Adrenal gland (tissue), 19 donors: ENCODE measurements at places on chromosomes 13 and 19. TPM values are rescaled to one million over a fixed set of nuclear protein-coding genes. Genes with fewer than 3 reads are reported as not detected.

DNA sequence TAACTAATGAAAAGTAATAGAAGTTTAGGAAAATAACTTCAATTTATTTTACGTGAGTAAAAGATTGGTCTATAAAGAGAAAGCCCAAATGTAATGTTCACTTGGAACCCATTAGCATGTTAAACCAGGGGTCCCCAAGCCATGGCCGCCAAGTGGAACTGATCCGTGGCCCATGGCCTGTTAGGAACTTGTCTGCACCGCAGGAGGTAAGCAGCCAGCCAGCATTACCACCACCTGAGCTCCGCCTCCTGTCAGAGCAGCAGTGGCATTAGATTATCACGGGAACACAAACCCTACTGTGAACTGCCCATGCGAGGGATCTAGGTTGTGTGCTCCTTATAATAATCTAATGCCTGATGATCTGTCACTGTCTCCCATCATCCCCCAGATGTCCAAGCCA is 818.7 kb upstream of the GPC6 start:
- no peaks in the 10 kb centered on the region for H3K27me3 ChIP-seq
- no peaks in the 10 kb centered on the region for H3K36me3 ChIP-seq
- H3K4me3 ChIP-seq: no peak overlapping the region
- no peak for DNase-seq

Gene ZNF527
- 3.0 TPM for polyA plus RNA-seq

DNA sequence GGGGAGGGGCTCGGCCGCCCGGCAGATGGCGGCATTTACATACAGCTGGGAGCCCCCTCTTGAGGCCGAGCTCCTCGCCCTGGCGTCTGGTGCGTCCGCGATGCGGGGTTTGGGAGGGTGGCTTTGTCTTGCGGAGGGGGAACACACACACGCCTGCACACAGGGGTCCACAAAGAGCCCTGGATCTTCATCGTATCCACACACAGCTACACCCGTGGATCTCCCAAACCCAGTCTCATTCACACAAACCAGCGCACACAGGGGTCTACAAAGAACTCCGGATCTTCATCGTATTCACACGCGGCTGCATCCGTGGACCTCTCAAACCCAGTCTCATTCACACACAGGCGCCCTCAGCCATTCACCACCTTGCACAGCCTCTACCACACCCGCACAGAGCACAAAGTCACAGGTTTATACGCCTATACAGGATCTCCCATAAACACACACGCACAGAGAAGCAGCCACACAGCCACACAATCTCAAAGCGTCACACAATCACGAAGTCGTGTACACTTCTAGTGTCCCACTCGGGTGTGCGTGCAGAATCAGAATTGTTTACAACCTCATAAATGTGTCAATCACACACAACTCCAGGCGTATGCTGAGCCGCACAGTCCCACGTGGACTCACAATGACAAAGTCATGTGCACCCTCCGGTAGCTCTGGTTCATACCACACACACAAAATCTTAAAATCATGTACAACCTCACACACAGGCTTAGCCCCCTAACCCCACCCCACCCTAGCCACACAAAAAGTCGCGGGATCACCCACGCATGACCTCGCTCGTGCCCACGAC is 550 bp upstream of the DLL3 start:
- H3K4me3 ChIP-seq: no peak overlapping the region
- H3K4me1 ChIP-seq: peaks cover 16% of the 10 kb centered on the region
- peaks cover 28% of the 10 kb centered on the region for H3K27me3 ChIP-seq
- H3K27ac ChIP-seq: no peak overlapping the region
- no peak for DNase-seq
- no peaks in the 10 kb centered on the region for H3K36me3 ChIP-seq

Gene PRR20A
- not detected for polyA plus RNA-seq

GRCh38 chr19:46381756-46382345 is 31.5 kb downstream of the CCDC8 start:
- H3K27me3 ChIP-seq: no peaks in the 10 kb centered on the region
- peaks cover 81% of the 10 kb centered on the region for H3K36me3 ChIP-seq
- H3K27ac ChIP-seq: no peak overlapping the region
- H3K4me3 ChIP-seq: no peak overlapping the region
- H3K4me1 ChIP-seq: peaks cover 40% of the 10 kb centered on the region

DNA sequence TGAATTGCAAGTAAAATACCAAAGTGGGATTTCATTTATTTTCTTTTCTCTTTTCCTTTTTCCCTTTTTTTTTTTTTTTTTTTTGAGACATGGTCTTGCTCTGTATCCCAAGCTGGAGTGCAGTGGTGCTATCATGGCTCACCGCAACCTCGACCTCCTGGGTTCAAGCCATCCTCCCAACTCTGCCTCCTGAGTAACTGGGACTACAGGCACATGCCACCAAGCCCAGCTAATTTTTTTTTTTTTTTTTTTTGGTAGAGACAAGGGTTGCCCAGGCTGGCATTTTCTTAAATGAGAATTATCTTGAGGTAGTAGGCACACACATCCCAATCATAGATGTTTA is 68.5 kb upstream of the GPR183 start:
- no peaks in the 10 kb centered on the region for H3K36me3 ChIP-seq
- H3K4me1 ChIP-seq: peaks cover 7% of the 10 kb centered on the region
- H3K4me3 ChIP-seq: no peak overlapping the region
- no peaks in the 10 kb centered on the region for H3K27me3 ChIP-seq

- DNase-seq: no peak
- peak overlapping the region; percentile 94 for H3K27ac ChIP-seq
- H3K27me3 ChIP-seq: no peaks in the 10 kb centered on the region
- H3K36me3 ChIP-seq: no peaks in the 10 kb centered on the region
Observed at GRCh38 chr19:55644191-55644833, 863 bp downstream of the ZNF581 start.

DNA sequence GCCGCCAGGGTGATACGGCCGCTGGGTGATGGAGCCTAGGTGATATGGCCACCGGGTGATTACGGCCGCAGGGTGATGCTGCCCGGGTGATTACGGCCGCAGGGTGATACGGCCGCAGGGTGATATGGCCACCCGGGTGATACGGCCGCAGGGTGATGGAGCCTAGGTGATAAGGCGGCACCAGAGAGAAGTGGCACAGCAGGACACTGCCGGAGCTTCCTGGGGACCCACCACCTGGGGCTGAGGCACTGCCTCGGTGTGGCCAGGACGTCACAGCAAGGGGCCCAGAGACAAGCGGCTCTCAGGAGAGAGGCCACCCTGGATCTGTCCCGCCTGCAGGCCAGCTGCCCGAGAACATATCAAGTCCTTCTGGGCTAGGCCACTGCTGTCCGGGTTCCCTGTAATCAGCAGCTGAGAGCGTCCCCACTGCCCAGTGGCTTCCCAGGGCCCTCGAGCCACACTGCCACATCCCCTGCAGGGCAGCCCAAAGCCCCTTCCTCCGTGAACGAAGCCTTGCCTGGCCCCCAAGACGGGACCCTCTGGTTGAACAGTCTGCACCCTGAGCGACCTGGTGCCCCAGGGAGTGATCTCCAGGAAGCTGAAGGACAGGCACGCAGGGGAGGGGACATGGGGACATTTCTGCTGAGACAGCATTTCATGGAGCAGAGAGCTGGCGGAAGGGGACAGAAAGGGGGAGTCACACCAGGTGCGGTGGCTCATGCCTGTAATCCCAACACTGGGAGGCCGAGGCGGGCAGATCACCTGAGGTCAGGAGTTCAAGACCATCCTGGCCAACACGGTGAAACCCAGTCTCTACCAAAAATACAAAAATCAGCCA is 22.1 kb downstream of the ZNF787 start:
- H3K27me3 ChIP-seq: no peaks in the 10 kb centered on the region
- no peak overlapping the region for H3K27ac ChIP-seq
- no peaks in the 10 kb centered on the region for H3K4me1 ChIP-seq
- DNase-seq: no peak

DNA sequence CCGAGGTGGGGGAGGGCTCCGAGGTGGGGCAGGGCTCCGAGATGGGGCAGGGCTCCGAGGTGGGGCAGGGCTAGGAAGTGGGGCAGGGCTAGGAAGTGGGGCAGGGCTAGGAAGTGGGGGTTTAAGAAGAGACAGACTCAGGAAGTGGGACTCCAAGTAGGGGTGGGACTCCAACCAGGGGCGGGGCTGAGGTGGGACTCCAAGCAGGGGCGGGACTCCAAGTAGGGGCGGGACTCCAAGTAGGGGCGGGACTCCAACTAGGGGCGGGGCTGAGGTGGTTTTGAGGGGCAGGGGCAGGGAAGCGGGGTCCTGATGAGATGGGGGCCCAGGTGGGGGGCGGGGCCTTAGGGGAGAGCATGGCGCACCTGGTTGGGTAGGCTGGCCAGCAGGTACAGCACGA is 13.6 kb downstream of the CFD start:
- no peak overlapping the region for H3K27ac ChIP-seq
- peaks cover 36% of the 10 kb centered on the region for H3K36me3 ChIP-seq
- DNase-seq: no peak
- peaks cover 12% of the 10 kb centered on the region for H3K4me1 ChIP-seq

- no peak for DNase-seq
- no peak overlapping the region for H3K4me3 ChIP-seq
- no peaks in the 10 kb centered on the region for H3K36me3 ChIP-seq
- H3K27me3 ChIP-seq: no peaks in the 10 kb centered on the region
Observed at GRCh38 chr13:97191142-97191541, 31.0 kb upstream of the MBNL2 start.

Gene FBXO27
- polyA plus RNA-seq: 2.0 TPM
